ENCODE measurements at places on chromosomes 12 and 14.

DNA sequence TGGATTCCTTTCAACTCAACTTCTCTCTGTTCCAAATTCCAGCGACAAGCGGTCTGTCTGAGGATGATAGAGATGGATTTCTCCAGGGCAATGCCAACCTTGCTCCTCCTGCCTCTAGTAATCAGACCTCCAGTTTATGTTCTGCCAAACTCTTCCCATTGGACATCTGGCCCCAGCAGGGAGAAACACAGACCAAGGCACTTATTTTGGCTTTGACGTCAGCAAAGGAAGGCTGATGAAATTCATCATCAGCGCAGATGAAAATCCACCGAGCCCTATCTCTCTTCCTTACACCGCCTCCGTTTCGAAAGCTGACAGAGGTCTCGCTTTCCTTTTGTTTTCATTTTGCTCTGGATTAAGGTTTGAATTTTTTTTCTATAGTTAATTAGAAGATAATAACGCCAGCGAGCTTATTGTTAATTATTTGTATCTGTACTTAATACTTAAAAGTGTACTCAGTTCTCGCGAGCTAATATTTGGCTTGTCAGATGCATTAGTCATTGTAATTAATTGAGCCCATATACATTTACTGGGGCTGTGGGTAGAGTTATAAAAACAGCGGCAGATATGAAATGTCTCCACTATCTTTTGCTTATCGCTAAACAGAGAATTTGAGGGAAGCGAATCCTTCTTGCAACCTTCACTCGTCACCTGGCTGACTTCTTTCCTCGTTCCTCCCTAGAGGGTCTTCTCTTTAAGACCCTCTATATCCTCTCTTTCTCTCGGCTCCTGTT is 35.9 kb upstream of the MED13L start:
- no peak for DNase-seq

- no peak for DNase-seq
Measured at GRCh38 chr12:93521225-93522080, 51.0 kb upstream of the SOCS2 start.

DNA sequence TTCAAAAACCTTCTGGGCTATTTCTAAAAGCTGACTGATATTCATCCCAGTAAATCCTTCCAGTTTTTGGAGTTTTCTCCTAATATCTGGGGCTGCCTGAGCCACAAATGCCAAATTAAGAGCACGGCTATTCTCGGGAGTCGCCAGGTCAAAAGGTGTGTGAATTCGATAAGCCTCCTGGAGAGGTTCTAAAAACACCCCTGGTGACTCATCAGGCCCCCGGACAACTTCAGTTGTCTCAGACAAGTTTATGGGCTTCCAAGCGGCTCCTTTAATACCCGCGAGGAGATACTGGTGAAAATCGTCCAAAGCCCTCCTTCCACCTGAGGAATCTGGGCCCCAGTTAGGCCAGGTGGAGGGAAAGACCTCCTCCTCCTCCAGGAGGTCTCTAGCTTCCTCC is 677.1 kb downstream of the TMEM121 start:
- no peak for DNase-seq

- no peak for DNase-seq
Measured at GRCh38 chr12:14981049-14981448, 8.2 kb downstream of the PDE6H start.

DNA sequence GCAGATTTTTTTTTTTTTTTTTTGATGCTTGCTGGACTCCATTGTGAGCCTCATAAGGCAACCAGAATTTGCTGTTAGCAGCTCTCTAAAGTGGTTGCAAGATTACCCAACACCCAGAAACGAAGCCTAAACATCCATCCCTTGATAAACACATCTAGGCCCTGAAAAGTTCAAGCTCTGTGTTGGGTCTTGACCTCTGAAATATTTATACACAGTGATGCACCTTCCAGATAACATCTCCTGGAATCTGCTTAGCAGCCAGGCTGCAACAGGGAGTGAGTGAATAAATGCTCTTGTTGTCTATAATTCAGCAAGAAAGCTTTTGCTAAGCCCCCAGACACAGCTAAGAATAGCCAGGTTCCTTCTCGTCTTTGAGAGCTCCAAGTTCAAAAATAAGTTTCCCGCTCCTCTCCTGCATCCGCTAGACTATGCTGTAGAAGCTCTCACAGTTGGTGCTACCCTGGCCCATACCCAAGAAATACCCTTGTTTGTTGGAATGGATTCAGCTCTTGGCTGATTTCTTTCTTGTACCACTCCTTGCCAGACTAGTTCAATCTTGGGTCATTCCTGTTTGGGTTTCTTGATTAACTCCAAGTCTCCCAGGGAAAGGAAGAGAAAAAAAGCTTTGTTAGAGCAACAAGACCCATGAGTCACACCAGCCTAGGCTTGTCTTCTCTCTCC is 610.6 kb upstream of the TBX3 start:
- peak; percentile 47 for DNase-seq

GRCh38 chr12:54486173-54486867 is 11.2 kb upstream of the NCKAP1L start:
- DNase-seq: no peak

- DNase-seq: no peak
Measured at GRCh38 chr14:54622192-54622958, 55.4 kb downstream of the SAMD4A start.

DNA sequence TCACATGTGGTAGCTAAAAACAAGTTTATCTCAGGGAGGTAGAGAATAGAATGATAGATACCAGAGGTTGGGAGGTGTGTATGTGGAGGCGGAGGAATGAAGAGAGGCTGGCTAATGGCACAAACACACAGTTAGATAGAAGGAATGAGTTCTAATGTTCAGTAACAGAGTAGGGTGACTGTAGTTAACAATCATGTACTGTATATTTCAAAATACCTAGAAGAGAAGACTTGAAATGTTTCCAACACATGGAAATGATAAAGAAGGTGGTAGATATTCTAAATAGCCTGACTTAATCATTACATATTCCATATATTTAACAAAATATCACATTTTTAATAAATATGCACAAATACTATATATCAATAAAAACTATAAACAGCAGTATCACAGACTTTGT is 8.9 kb upstream of the IFNG-AS1 start:
- DNase-seq: no peak

GRCh38 chr12:79397609-79398008 is 293.2 kb downstream of the PAWR start:
- no peak for DNase-seq

DNA sequence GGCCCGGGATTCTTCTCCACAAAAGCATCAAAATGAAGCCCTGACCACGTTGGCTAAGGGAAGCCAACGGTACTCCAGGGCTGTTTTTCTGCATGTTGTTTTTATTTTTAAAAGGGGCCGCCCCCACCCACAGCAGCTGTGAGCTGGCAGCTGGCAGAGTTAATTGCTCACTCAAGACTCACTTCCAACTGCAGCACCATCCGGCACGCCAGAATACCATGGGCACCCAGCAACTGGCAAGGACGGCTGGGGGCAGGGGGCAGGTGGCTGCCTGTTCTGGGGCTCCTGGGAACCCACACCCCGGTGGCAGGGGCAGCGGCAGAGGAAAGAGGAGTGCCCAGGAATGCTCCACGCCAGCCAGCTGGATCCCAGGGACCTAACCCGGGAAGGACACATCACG is 44.3 kb downstream of the NCOR2 start:
- DNase-seq: peak; percentile 77

GRCh38 chr12:116708826-116709756 is 28.8 kb downstream of the SPRING1 start:
- DNase-seq: peak; percentile 81

DNA sequence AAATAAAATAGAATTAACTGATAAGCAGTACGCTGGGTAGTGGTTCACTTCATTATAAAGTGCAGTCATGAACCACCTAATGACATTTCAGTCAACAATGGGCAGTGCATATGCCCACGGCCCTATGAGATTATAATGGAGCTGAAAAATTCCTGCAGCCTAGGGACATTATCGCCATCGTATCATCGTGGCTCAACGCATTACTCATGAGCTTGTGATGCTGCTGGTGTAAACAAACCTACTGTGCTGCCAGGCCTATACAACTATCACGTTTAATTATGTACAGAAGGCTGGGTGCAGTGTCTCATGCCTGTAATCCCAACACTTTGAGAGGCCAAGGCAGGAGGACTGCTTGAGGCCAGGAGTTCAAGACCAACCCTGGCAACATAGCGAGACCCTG is 62.3 kb upstream of the TMEM263 start:
- no peak for DNase-seq

DNA sequence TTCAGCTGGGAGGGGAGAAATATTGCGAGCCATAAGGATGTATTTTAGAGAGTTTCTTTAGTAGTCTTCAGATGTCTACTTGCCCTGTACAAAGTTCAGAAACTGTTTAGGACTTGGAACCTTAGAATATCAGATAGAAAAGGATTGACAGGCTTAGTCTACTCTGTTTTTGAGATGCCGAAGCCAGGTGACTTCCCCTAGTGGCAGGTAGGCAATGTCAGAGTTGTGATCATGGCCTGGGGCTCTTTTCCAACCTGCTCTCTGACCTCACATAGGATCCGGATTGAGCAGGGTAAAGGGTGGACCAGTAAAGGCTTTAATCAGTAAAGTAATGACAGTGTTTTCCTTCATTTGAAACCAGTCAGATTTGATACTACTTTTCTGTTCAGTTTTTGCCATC is 59.6 kb downstream of the PRKCH start:
- no peak for DNase-seq

GRCh38 chr12:44184499-44185206 is 348.8 kb downstream of the TMEM117 start:
- no peak for DNase-seq

- DNase-seq: peak; percentile 53
Measured at GRCh38 chr12:107670999-107671643, 14.5 kb upstream of the PWP1 start.

GRCh38 chr14:73142216-73142615 is 5.9 kb downstream of the PSEN1 start:
- no peak for DNase-seq

- DNase-seq: peak; percentile 34
Measured at GRCh38 chr12:123270214-123271000, 1.2 kb downstream of the CDK2AP1 start.

DNA sequence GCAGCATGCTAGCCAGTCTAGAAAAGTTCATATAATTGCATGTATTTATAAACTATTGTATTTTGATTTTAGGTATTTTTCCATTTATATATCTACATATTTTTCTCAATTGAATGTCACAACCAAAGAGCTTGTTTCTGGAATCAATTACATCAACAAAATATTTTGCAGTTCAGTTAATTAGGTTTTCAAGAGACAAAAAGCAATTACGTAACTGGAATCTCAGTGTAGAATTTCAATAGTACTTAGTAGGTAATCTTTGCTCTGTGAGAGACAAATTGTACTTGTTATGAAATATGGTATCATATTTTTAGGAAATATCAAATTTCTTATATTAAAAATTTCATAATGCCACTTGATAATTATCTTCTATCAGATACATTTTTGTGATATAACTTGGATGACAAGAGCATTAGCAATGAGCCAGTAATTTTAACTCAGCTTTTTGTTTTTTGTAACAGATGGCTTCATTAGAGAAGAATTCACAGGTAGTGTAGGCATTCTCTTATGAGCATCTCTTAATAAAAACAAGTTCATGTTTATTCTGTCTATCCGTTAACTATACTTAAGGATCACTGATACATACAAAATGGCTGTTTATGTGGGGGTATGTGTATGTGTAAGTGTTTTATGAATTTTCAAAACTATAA is 774.7 kb downstream of the C12orf50 start:
- no peak for DNase-seq

DNA sequence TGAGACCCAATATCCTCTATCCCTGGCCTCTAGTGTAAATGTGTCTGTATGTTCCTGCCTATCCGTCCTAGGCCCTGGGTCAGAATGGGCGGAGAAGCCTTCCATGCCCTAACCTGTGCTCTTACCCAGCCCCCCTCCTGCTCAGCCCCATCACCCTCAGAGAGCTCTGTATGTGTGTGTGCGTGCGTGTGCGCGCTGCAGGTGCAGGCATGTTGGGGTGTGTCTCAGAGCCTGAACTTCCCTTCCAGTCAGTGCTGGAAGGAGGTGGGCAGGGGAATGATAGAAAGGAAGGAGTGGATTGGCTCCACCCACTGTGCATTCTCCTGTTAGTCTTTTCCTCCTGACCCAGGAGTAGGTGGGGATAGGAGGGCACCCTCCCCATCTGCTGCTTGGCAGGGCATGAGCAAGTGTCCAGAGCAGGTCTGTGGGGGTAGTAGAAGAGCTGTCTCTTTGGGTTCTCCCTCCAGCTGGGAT is 7.2 kb downstream of the NAB2 start:
- peak; percentile 16 for DNase-seq

DNA sequence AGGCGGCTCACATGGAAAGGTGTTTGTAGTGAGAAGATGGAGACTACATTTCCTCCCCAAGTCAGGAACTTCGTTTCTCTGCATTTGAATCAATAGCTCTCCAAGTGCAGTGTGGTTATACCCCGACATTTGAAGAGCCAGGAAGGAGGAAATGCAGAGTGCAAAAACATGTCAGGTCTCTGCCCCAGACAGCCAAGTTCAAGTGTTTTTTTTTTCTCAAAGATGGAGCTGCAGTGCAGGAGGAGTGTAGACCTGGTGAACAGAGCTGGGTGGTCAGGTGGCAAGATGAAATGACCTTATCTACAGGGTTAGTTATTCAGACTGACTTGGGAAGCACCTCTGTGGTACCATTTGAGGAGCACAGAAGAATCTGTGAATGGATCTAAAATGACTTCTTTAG is 21.3 kb downstream of the MLXIP start:
- peak; percentile 79 for DNase-seq

- no peak for DNase-seq
Measured at GRCh38 chr14:102616799-102617198, 24.4 kb downstream of the RCOR1 start.

GRCh38 chr14:20415782-20416206 is 2.5 kb upstream of the TEP1 start:
- peak; percentile 60 for DNase-seq

GRCh38 chr12:72075891-72076557 is 137.4 kb downstream of the TPH2 start:
- no peak for DNase-seq

DNA sequence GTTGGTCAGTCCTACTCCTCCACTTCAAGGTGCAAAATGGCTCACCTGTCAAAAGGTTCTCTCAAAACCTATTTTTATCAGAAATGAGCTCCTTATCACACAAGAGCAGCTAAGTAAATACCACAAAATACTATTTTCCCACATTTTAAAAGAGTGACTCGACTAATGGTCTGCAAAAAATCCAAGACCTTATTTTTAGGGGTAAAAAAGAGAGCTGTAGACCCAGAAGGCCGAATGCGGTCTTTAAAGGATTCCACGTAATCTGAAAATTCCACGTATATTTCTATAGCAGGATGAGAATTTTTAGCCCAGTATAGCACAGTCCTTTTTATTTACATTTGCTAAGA is 3.8 kb downstream of the C14orf93 start:
- DNase-seq: peak; percentile 61

All from DMS79 treated with DMSO at 0.1 percent for 48 hours (cell line).